Activated T-helper 1 cell treated with Interleukin-2 at 50 U/mL for 16 hours (primary cell): ENCODE measurements at places on chromosomes 12 and 14.

- no peak for DNase-seq
These were observed 269.3 kb downstream of the DAD1 start for GRCh38 chr14:22319526-22320361.

DNA sequence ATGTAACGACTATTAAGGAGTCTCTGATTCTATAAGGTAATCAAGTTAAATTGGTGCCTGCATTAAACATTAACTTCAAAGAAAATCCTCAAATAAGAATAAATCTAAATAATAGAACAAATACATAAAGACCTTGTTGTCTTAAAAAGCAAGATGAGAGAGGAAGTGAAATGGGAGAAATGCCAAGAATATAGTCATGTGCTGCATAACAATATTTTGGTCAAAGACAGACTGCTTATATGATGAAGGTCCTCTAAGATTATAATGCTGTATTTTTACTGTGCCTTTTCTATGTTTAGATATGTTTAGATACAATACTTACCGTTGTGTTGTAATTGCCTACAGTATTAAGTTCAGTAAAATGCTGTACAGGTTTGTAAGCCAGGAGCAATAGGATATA, 213.6 kb downstream of the C12orf42 start:
- DNase-seq = no peak

DNA sequence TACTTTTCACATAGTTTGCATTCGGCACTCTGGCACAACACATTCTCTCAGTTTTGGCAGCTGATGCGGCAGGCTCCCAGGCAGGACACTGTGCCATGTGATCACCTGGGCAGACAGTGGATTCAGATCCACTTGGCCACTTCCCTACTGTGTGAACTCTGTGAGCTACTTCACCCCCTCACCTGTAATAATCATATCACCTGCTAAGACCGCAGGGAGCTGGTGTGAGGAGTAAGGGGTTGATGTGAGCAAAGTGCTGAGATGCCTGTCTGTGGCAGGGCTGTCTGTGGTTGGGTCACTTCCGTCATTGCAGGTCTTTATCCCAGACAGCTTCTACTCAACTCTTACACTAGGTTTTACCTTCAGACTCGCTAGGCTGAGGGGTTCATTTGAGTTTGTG, 50.4 kb upstream of the AMN start:
- no peak for DNase-seq

- no peak for DNase-seq
These were observed 16.3 kb downstream of the MARK3 start for GRCh38 chr14:103401223-103402214.

DNA sequence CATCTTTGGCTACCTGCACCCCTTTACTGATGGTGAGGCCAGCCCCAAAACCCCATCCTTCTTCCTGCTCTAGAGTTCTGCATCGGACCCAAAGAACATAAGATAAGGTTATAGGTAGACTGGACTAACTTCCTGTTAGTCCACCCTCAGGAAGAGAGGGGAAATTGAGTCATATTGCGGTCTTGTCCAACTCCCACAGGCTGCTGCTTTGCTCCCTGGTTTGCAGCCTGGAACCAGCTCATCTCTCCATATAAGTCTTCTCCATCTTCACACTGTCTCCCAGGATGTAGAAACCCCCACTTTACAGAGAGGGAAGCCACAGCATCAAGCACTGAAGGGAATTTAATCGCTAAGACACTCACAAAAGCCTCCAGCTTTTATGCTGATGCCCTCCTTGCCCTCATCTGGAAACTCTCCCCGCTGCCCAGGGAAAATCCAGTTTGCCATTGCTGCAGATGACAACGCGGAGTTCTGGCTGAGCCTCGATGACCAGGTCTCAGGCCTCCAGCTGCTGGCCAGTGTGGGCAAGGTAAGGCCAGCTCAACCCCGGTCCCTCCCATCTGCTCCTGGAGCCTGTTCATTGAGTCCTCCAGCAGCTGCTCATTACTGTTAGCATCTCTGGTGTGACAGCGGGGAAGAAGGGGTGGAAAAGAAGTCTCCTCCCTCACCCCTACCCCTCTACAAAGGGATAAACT, 85.3 kb downstream of the B4GALNT3 start:
- DNase-seq = no peak

GRCh38 chr12:2895051-2895451, 4.4 kb downstream of the TULP3 start:
- no peak for DNase-seq

DNA sequence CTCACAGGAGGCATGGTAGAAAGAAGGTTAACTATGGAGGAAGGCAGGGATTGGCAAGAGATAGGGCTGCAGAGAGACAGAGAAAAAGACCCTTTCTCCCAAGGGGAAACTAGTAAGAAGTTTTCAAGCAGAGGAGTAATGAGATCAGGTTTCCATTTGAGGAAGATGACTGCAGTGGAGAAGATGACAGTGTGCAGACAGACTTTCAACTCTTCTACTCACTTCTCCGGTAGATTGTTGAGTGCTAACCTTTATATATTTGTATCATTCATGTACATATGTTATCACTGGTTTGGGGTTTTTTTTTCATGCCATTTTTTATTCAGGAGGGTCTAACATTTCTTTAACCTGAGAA, 5.9 kb upstream of the B3GNT4 start:
- no peak for DNase-seq

DNA sequence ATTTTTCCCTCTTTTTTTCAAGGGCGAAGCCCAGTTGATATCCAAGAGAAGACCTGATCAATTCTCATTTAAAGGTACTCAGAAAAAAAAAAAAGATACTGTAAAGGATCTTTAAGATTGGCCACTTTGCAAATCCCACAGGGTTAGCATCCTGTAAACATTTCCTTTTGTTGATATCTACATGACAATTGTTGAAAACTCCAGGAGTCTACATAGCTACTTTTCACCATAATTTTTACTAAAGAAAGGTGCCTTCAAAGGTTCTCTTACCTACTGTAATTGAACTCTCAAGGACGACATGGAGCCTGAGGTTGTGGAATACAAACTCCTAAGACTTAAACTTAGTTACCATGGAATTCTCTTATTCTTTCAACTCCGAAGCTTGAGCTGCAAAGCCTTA, 125.5 kb downstream of the HECTD4 start:
- DNase-seq = no peak

GRCh38 chr14:51490205-51490604, 161.5 kb upstream of the FRMD6 start:
- DNase-seq = no peak

GRCh38 chr12:127888943-127889719, 377.8 kb upstream of the TMEM132C start:
- DNase-seq = no peak

DNA sequence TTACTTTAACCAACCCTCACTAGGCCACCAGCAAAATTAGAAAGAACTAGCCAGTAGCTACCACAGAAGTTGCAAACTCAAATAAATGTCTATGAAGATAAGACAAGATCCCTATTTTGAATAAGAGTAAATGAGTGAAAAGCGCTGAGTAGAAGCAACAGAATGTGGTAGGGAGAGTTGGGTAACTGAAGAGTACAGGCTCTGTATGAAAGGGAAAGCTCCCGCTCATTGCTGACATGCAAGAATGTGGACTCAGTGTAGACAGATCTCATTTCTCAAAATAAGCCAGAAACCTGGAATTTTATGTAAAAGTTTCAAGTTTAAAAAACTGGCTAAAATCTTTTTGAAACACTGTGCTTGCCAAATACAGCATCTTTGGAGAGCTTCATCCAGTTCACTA, 63.9 kb downstream of the NAV3 start:
- no peak for DNase-seq

DNA sequence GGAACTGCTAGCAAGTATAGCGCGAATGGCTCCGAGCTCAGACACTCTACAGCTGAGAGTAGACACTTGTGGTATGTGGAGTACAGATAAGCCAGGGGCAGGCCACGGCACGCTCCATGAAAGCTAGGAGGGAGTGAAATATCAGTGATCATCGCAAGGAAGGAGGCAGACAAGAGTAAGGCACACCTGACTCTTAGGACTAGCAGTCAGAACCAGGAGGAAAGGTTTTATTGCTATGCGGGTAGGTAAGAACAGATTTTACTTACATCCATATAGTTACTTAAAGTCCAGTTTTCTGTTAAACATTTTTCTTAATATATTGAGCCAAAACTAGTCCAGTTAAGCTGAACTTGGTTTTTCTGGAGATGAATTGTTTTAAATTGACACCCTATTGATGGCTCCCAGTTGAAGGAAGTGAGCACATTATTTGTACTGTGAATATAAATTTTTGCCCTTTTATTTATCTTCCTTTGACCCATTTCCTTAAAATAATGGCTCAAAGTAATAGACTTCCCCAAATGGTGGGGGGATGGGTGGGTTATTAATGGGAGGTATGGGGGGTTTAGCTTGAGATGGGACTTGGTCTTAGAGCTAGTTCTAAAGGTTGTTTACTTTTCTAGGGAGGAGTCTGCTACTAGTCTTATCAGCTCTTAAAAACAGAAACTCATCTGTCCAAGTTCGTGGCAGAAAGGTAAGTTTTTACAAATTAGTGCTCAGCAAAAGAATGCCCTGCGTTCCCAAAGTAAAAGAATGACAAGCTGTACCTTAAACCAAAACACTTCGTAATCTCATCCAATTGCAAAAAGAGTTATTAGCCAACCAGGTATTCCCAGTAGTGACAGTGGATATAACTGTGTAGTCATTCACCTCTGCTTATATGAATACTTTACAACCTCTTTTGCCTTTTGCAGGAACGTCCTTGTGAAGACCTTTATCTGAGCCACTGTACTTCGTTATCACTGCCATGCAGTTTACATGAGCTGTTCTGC, 5.8 kb downstream of the HNRNPA1 start:
- no peak for DNase-seq

GRCh38 chr14:67186789-67187584, 2.3 kb upstream of the GARIN2 start:
- no peak for DNase-seq

- DNase-seq = no peak
These were observed 69.9 kb downstream of the RASSF3 start for GRCh38 chr12:64680235-64680634.

GRCh38 chr12:90653040-90653439, 301.9 kb downstream of the CCER1 start:
- no peak for DNase-seq

- DNase-seq = no peak
These were observed 11.5 kb upstream of the C14orf132 start for GRCh38 chr14:96027431-96028355.

- no peak for DNase-seq
These were observed 13.9 kb downstream of the SLC25A29 start for GRCh38 chr14:100292301-100292775.

GRCh38 chr14:78022059-78022458, 148.1 kb upstream of the NRXN3 start:
- no peak for DNase-seq

GRCh38 chr12:78928200-78929074, 63.9 kb downstream of the SYT1 start:
- DNase-seq = no peak

GRCh38 chr12:53505086-53505485, 2.2 kb downstream of the NPFF start:
- no peak for DNase-seq

DNA sequence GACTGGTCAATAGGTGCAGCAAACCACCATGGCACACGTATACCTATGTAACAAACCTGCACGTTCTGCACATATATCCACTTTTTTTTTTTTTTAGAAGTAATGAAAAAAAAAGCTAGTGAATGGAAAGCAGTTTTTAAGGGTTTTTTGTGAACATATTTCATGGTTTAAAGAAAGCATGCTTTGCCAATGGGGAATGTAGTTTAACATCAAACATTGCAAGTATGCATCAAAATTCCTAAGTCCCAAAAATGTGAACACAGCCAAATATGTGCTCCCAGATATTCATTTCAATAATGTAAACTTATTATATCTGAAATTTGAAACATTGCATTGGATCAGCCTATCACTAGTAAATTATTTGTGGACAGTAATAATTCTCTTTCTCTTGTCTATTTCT, 710.4 kb upstream of the FLRT2 start:
- no peak for DNase-seq

DNA sequence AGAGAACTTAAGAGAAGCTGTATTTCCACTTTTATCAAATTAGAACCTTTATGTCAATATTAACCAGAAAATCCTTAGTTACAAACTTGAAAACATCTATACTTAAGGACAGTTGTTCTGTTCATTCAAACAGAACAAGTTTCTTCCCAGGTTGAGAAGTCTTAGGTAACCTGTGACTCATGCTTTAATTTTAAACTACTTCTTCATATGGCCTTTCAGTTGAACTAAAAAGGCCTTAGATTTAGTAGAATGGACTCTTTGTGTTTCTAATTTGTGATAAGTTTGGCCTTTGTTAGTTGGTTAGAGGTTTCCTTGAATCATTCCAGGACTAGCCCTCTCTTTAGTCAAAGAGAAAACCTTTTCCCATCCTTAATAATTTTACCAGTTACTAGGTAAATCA, 274.2 kb downstream of the FUT8 start:
- DNase-seq = no peak

- no peak for DNase-seq
These were observed 1093.2 kb downstream of the TMEM121 start for GRCh38 chr14:106619606-106620005.

GRCh38 chr12:64218597-64218996, 3.5 kb downstream of the KICS2 start:
- no peak for DNase-seq

DNA sequence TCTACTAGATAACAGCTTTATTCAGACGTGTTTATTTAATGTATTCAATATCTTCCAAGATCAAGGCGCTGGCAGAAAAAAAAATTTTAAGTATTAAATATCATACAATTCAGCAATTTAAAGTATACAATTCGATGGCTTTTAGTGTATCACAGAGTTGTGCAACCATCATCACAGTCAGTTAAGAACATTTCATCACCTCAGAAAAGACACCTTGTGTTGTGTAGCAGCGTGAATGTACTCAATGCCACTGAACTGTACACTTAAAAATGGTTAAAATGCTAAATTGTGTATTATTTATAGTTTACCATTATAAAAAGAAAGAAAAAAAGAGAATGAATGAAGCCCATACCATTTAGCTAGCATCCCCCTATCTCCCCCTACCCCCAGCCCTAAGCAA, 96.4 kb downstream of the RIN3 start:
- DNase-seq = no peak

GRCh38 chr14:65043893-65044595, 57.3 kb downstream of the FNTB start:
- no peak for DNase-seq

- DNase-seq = no peak
These were observed 11.3 kb upstream of the ERP27 start for GRCh38 chr12:14949631-14950030.

DNA sequence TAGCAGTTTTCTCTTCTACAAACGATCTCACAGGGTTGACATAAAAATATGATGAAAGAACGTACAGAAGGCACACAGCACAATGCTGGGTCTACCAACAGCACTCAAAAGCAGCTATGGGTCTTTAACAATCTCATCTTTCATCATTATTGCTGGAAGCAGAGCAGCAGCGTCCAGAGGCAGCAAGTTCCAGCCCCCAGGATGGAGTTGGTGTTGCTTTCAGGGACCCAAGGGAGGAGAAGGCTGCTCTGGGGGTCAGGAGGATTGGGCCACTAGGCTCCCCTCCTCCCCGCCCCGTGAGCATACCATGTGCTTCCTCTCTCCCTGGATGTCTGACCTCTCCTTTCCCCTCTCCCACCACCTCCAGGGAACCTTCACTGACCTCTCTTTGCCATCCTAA, 13.3 kb downstream of the KCTD10 start:
- no peak for DNase-seq
